ENCODE measurements at places on chromosomes 5 and 9.

DNA sequence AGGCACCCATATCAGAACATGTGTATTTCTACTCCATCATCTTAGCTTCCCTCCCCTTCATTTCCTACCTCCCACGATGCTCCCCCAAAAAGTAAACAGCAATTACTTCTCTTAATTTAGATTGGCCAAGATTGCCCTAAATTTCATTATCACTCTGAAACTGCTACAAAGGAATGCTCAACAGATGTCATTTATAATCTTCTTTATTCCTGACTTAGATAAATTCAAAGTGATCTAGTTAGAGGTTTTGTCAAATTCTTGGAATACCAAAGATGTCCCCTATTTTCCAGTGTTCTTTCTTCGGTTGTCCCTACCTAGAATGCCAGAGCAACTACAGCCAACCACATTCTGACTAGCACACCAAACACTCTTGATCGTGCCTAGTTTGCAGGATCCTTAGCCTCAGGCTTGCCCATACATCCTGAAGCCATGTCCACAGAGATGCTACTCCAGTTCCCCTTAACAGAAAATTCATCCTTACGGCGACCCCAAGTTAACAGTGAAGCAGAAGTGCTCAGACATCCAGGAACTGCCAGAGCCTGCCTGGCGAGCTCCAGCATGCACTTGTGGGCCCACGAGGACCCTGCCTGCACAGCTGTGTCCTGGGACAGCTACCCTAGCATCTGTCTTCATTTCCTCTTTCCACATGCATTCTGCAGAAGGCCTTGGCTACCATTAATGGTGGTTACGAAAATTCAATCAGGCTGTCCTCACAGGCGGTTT, 31.6 kb downstream of the DAP start:
- no peaks in the 10 kb centered on the region for H3K27me3 ChIP-seq
- no peak overlapping the region for H3K4me3 ChIP-seq
- no peak overlapping the region for H3K27ac ChIP-seq
- peaks cover under 1% of the 10 kb centered on the region for H3K4me1 ChIP-seq

- H3K27me3 ChIP-seq, result no peaks in the 10 kb centered on the region
- peaks cover 16% of the 10 kb centered on the region for H3K4me1 ChIP-seq
- DNase-seq, result no peak
- peak overlapping the region; percentile 57 for H3K4me3 ChIP-seq
- H3K36me3 ChIP-seq, result peaks cover 64% of the 10 kb centered on the region
Observed at GRCh38 chr9:121303456-121304451, 35.8 kb downstream of the GSN start.

DNA sequence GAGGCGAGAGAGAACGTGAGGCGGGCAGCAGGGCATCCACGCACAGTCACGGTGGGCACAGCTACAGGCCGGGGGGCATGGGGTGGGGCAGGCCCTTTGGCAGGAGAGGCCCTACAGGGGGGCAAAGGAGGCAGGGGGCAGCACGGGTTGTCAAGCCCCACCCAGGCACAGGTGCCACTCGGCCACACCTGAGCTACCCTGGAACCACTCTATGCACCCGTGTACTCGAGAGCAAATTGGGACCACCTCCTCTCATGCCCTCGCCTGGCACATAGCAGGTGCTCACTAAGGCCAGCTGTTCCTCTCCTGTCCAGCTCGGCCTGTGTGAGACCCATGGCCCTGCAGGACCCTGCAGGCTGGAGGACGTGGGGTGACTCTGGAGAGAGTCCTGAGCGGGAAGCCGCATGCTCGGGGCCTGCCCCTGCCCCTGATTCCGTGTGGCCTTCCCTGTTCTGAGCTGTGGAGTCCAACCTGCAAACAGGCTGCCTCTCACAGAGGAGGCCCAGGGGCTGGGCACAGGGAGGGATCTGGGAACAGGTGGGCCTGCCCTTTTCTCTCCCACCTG, 31.4 kb upstream of the SARDH start:
- no peaks in the 10 kb centered on the region for H3K36me3 ChIP-seq
- H3K4me3 ChIP-seq, result no peak overlapping the region
- H3K27ac ChIP-seq, result no peak overlapping the region
- no peaks in the 10 kb centered on the region for H3K4me1 ChIP-seq

GRCh38 chr9:22204240-22204639, 195.1 kb upstream of the CDKN2B start:
- H3K27me3 ChIP-seq, result no peaks in the 10 kb centered on the region
- no peaks in the 10 kb centered on the region for H3K4me1 ChIP-seq
- H3K36me3 ChIP-seq, result no peaks in the 10 kb centered on the region
- no peak for DNase-seq
- no peak overlapping the region for H3K4me3 ChIP-seq

GRCh38 chr5:154503698-154504039, 25.6 kb upstream of the HAND1 start:
- no peaks in the 10 kb centered on the region for H3K36me3 ChIP-seq
- no peak overlapping the region for H3K27ac ChIP-seq
- H3K4me3 ChIP-seq, result no peak overlapping the region
- no peak for DNase-seq
- no peaks in the 10 kb centered on the region for H3K4me1 ChIP-seq

All from gastrocnemius medialis (tissue), 4 donors.